ENCODE measurements at places on chromosomes 2 and 18.

DNA sequence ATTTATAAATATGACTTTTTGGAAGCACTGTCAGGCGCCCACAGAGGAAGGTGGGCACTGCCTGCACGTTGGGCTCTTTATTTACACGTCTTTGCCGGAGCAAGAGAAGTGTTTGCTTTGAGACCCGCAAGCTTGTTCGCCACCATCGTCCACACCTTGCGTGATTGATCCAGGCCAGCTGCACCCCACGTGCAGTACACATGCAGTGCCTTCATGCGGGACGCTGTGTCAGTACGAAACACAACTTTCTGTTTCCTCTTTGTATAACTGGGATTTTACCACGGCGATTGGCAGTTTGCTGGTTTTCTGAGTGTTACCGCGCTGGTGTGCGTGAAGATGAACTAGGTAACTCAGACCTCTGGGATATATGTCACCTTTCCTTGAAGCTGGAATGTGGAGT lies 571.0 kb upstream of the SALL3 start:
- DNase-seq, result no peak

GRCh38 chr2:205053827-205054410 lies 508.6 kb downstream of the PARD3B start:
- DNase-seq, result no peak

- DNase-seq, result no peak
These were observed 131.8 kb downstream of the TWIST2 start for GRCh38 chr2:238979636-238980035.

GRCh38 chr2:96537734-96538486 lies 1.4 kb downstream of the ARID5A start:
- no peak for DNase-seq

GRCh38 chr18:21196426-21196825 lies 45.6 kb upstream of the GREB1L start:
- no peak for DNase-seq

GRCh38 chr2:104177179-104177578 lies 676.7 kb upstream of the POU3F3 start:
- no peak for DNase-seq

DNA sequence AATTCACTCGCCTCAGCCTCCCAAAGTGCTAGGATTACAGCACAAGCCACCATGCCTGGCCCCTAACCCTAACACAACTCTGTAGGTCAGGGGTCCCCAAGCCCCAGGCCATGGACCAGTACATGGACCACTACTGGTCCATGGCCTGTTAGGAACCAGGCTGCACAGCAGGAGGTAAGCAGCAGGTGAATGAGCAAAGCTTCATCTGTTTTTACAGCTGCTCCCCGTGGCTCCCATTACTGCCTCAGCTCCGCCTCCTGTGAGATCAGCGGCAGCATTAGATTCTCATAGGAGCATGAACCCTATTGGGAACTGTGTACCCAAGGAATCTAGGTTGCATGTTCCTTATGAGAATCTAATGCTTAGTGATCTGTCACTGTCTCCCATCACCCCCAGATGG lies 201.7 kb downstream of the NRP2 start:
- DNase-seq, result no peak

DNA sequence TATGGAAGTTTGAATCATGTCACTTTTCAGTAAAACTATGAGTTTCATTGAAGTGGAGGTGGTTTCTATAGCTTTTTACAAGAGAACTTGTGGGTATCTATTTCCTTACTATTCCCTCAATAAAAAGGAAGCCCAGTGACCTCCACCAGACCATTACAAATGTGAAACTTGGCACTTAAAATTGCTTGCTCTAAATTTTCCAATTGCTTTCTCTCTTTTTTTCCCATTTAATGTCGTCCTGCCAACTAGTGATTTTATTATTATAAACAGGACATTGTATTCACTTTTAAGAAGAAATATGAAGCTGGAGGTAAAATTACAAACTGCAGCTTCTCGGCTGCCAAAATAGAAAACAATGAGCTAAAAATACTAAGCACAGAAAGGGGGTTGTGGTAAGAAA lies 208.2 kb upstream of the ALPP start:
- no peak for DNase-seq

DNA sequence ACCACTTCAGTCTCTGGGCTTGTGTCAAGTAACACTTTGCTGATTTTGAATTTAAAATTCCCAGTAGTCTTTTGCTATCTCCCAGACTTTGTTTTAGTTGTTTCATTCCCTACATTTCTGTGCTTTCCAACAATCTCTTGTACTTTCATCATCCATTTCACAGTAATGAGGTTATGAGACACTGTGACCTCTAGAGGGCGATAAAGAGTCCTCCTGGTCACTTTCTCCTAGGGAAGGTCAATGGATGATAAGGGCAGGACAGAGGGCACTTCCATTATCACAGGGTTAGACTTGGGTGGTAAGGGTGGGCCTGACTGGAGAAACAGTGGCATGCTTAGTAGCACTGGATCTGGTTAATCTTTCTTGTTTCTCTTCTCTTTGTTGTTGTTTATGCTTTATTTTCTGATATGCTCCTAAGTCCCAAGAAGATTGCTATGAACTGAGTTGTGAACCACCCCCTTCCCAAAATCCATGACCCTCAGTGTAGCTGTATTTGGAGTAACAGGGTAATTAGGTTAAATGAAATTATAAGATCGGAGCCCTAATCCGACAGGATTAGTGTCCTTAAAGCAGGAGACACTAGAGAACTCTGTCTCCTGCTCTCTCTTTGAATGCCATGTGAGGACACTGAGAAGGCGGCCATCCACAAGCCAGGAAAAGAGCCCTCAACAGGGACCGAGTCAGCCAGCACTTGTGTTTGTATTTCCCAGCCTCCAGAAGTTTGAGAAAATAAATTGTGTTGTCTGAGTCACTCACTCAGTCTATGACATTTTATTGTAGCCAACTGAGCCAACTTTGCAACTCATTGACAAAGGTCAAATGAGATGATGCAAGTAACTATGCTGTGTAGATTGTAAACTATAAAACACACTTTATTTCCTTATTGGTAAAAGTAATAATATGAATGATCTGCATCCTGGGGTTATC lies 779.2 kb downstream of the CNTNAP5 start:
- no peak for DNase-seq

DNA sequence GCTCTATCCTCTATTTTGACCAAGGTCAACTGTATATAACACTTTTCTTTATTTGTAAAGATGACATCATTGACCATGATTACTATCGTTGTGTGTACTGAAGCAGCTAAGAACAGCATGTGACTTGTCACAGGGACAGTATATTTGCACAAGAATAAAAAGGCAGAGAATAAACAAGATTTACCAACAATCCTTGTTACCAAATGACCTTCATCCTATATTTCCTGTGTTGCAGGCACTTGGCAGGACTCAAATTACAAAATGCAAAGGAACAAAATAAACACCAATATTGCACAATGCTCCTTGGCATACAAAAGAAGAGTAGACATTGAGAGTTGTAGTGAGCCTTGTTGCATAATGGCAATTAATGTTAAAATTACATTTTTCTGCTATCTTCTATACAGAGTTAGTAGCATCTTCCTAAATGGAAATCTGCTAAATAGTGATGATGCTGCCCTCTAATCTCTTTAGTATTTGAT lies 61.8 kb downstream of the RFTN2 start:
- DNase-seq, result no peak

DNA sequence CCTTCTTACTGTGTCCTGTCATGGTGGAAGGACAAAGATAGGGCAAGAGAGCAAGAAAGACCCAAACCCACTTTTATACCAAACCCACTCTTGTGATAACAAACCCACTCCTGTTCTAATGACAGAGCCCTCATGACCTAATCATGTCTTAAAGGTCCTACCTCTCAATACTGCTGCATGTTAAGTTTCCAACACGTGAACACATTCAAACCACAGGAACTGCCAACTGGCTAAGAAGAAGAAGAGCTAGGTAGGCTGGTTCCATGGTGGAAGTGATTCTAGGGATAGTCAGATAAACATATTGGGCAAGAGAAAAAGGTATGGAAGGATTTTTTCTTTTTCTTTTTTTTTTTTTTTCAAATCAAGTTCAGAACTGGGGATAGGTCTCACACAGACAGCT lies 22.0 kb downstream of the CTLA4 start:
- DNase-seq, result no peak

GRCh38 chr2:231764760-231765159 lies 16.3 kb downstream of the PDE6D start:
- DNase-seq, result no peak

DNA sequence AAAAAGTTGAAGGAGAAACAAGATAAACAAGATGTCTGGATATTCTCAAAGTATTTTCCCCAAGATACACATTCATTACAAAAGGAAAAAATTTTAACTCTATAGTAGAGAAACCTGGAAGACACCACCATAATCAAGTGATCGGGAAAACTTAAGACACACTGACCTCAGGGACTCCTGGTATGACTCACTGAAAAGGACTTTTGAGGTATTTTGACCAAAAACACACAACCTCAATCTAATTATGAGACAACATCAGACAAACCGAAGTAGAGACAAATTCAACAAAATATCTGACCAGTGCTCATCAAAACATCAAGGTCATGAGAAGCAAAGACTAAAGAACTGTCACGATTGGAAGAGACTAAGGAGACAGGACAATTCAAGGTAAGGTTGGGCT lies 34.7 kb downstream of the LPIN2 start:
- no peak for DNase-seq

DNA sequence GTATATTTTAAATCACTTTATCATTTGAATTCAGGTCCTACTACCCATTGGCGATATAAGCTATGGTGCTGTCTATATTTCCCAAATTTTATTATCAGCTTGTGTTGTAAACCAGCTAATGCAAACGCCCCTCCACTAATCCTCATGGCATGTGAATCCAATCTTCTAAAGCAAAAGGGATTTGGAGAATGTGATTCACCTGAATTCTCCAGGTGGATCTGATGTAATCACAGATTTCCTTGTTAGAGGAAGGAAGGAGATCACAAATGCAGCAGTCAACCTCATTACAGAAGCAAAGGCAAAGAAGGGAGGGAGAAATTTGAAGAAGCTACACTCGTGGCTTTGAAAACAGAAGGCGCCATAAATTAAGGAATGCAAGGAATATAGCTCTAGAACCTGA lies 431.1 kb upstream of the CDH19 start:
- peak; percentile 18 for DNase-seq

DNA sequence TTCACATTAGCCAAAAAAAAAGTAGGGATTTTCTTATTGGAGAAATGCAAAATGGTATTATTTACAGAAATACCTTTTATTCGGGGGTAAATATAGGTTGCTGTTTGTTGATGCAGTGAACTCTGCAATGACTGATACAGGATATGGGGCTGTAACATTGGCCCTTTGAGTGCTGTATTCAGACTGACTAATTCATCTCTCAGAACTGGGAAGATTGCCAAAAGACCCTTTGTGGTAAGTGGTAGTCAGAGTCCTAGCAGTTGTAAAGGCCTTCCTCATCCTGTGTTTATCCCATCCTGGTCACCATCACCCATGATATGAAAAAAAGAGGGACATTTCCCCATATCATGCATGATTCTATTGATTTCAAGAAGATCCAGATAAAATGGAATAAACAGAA lies 14.0 kb upstream of the DCC start:
- peak; percentile 21 for DNase-seq

- no peak for DNase-seq
These were observed 335.2 kb upstream of the TNP1 start for GRCh38 chr2:217195016-217195415.

DNA sequence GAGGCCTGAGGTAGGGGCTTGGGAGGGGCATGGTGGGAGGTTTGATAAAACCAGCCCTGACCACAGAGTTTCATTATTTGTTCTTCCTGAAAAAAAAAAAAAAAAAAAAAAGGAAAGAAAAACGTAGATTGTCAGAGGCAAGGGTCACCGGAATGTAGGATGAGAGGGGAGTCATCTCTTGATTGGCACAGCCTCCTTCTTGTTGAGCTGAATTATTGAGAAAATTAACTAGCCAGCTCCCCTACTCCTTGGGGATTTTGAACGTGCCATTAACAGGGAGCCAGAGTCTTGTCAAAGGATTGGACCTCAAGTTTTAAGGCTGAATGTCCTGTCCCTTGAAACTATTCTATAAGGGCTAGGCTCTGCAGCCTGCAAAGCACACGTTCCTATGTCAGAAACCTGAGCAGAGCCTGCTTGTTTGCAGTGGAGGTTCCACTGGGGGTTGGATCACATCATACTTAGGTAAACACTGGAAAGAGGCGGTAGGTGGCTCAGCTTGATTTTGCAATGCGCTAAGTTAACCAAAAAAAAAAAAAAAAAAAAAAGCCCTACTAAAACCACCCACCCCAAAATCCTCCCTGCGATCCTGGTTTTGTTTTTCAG lies 2.3 kb downstream of the INHBB start:
- no peak for DNase-seq

- DNase-seq, result no peak
These were observed 62.9 kb upstream of the TFPI start for GRCh38 chr2:187617120-187617519.

GRCh38 chr2:68537011-68537410 lies 69.6 kb downstream of the APLF start:
- DNase-seq, result no peak

GRCh38 chr2:226131299-226131784 lies 668.3 kb downstream of the IRS1 start:
- no peak for DNase-seq

DNA sequence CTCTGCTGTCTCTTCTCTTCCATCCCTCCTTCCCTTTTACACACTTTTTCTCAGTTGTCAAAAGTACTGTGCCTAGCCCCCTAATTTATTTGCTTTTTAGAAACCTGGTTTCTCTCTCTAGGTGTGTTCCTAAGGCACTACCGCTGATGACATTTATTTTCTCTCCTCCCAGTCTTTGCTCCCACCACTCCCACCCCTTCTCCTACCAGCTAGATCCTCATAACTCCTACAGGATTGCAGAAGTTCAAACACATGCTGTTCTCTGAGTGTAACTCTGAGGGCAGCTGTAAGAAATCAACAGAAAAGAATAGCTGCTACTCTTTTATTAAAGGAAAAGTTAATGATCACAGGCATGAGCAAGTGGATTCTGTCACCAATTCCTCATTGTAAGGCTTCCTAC lies 22.3 kb upstream of the LRRTM1 start:
- DNase-seq, result no peak

- no peak for DNase-seq
These were observed 49.9 kb downstream of the RAB31 start for GRCh38 chr18:9757827-9758621.

DNA sequence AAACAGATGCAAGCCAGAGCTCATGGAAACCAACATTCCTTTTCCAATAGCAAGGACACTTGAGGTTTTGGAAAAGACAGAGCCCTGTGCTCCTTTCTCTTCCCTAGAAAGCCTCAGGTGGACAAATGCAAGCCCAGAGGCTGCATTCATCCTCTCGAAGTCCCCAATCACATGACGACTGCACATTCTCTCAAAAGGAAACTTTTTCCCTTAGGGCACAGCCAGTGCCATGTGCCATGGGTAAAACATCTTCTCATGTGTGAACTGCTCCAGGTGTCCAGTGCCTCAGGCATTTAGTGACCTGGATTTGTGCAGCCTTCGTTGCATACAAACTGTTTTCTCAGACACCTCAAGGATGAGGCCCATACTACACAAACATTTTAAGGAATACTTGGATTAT lies 140.7 kb downstream of the LAMA1 start:
- no peak for DNase-seq

GRCh38 chr18:49926106-49926745 lies 112.9 kb upstream of the ACAA2 start:
- no peak for DNase-seq
